ENCODE measurements at places on chromosomes 1 and 21.

DNA sequence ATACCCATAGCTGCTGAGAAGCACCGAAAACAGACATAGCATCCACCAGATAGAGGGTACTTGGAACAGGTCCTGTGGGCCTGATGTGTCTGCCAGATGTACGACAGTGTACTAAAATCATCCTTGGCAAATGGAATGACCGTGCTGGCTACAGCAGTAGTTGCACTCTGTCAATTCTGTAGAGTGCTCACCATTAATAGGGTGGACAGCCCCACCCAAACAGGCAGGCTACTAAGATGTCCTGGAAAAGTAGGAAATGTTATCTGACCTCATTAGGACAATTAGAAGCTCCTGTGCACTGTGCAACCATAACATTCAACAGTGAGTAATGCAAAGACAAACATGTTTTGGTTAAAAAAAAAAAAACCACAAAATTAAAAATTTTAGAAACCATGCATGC lies 106.2 kb downstream of the PTPN14 start:
- DNase-seq, result no peak

GRCh38 chr1:43545695-43546387 lies 15.2 kb downstream of the PTPRF start:
- no peak for DNase-seq

GRCh38 chr1:70324683-70325082 lies 29.8 kb downstream of the ANKRD13C start:
- DNase-seq, result no peak

DNA sequence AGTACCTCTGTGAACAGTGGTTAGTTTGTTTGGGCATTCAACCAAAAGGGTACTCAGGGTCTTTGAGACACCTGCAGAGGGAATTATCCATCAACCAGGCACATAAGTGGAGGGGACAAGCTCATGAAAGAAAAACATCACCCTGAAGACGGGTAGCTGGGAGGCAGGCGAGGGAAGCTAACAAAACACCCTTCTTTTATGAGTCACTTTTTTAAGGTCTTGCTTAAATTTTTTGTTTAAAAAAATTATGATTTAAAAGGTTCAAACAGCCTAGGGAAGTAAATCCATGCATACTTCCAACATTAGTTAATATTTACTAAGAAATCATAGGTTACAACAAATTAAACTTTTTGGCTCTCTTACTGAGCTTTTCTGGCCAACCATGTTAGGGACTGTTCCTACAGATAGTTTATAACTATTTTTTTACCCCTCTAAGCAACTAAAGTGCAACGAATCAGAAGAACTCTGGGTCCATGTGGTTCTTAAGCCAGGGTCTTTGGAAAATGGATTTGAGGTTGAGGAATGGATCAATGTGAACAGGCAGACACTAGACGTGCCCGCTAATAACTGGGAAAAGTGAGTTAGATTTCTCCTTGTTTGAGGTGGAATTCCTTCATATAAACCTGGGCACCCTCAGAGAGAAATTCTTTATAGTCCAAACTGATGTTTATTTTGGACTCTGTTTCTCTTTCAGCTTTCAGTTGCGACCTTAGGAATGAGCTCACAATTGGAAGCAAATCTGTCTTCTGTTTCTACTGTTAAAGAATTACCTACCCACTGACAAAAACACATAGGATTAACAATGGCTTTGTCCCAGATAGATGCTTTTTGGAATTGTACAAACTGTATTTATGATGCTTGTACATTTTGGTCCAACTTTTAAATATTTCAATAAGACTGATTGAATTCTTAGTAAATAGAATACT lies 123.0 kb downstream of the LYPLAL1 start:
- DNase-seq, result no peak

DNA sequence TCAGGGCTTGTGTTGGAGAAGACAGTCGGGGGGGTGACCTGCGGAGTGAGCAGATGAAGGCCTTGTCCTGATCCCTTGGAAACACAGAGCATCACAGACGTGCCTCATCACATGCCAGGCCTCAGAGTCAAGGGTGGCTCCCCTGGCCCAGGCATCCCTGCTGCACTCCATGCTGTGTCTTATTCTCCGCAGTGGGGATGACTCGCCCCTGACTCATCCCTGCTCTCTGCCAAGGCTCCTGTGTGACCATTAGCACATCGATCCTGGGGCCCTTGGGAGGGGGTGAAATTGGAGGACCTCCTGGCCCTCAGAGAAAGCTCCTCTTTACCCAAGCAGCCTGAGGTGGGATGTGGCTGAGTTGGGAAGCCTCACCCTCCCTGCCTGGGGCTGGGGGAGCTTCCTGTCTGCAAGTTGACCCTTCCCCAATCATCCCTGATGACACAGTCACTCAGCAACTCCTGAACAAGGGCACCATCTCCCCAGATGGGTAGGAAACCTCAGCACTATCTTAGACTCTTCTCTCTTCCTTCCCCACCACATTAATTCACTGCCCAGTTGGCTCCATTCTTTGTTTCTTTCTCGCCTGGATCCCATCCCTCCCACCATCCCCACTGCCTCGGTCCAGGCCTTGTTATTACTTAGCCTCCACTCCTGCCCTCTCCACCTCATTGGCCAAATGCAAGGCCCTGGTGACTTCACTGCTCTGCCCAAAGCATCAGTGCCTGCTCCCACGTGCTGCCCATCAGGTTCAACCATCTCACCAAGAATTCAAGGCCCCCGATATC lies 74.6 kb downstream of the CAMK2N1 start:
- peak; percentile 60 for DNase-seq
